ENCODE measurements at places on chromosomes 7 and 10.

DNA sequence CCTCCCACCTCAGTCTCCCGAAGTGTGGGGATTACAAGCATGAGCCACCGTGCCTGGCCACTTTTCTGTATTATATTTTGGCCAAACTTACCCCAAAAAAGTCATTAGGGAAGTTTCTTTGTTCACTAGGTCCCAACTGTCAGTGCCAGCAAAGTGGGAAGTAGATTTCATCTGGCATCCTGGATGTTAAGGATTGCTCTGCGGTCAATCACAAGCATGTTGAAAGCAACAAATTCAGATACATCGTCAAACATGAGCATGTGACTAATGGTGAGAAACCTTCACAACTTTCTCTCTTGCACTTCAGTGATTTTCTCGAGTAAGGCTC is 14.3 kb upstream of the LRRC17 start:
- no peak for DNase-seq

GRCh38 chr7:135147899-135148721 is at the start of gene TMEM140:
TMEM140 (plus strand) TSS chr7:135148072; CDS start chr7:135164442, 16,370 bp downstream.
- DNase-seq, result peak; percentile 70

DNA sequence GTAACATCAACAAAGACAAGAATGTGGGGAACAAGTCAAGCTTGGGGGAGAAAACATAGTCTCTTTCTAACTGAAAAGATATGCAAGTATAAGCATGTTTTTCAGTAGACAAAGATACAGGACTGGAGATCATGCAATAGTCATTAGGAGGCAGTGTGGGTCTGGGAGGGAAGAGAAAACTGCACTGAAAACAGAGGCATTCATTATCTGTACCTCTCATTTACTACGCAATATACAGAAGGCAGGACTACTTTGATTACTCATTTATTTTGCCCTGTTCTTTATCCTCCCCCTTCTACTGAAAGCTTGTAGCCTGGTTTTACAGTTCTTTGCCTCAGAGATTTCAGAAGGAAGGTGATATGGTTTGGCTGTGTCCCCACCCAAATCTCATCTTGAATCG is 341.2 kb downstream of the CRPPA start:
- DNase-seq, result no peak

- DNase-seq, result no peak
Measured at GRCh38 chr10:128922619-128923196, 544.3 kb upstream of the MGMT start.
